Activated CD4-positive, alpha-beta T cell treated with anti-CD3 and anti-CD28 coated beads, Interleukin-10, Interleukin-2, amounts not matched to agents 100 ng/mL and 50 ng/mL, durations not matched to agents 16 hours and 8 hours (primary cell): ENCODE measurements at places on chromosomes 6 and 20.

- no peak for DNase-seq
Observed at GRCh38 chr6:124747349-124747748, 214.9 kb upstream of the RNF217 start.

GRCh38 chr20:53497246-53497645 lies 96.4 kb downstream of the ZNF217 start:
- DNase-seq: no peak

DNA sequence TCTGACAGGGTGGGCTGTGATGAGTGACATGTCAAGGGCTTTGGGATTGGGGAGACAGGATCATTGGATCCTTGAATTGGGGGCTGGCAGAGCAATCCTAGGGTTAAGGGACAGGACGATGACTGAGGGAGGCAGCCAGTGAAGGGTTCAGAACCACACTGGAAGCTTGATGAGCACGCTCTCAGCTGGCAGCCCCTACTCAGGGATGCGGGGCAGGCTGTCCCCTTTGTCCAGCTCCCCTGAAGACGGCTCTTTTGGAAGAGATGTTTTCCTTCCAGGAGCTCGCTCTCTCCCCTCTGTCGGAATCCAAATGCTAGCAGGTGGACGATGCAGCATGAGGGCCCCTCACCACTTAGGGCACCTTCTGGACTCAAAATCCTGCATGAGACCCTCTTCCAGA lies 8.4 kb downstream of the TGM3 start:
- no peak for DNase-seq

GRCh38 chr6:149567194-149567586 lies 1.0 kb downstream of the GINM1 start:
- no peak for DNase-seq

- no peak for DNase-seq
Observed at GRCh38 chr20:15759594-15759993, 813.7 kb downstream of the KIF16B start.
